ENCODE measurements at places on chromosomes 4 and X.

DNA sequence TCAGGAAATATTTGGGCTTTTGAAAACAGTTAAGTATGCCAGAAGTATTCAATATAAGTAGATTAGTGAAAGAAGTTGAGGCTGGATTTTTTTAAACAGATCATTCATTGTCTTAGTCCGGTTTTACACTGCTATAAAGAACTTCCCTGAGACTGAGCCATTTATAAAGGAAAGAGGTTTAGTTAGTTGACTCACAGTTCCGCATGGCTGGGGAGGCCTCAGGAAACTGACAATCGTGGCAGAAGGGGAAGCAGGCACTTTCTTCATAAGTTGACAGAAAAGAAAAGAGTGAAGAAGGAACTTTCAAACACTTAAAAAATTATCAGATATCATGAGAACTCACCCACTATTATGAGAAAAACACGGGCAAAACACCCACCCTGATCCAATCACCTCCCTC, 31.1 kb upstream of the CYLC1 start:
- DNase-seq: no peak

DNA sequence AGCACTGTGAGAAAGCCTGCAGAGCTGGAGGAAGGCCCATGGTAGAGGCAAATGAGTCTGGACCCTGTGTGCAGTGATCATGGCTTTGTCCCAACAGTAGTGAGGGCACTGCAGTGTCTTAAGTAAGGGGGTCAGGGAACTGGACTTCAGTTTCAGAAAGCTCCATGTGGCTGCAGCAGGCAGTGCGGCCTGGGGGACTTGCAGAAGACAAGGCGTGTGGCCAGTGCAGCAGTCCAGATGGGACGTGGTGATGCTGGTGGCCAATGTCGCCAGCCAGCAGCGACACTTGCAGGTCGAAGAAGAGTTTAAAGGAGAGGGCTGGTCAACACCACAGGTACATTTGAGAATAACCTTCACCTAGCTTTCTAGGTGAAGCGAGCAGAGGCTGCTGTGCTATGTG, 113.4 kb downstream of the ZNF827 start:
- DNase-seq: no peak

- no peak for DNase-seq
Observed at GRCh38 chr4:74118600-74119338, 19.8 kb upstream of the CXCL2 start.

DNA sequence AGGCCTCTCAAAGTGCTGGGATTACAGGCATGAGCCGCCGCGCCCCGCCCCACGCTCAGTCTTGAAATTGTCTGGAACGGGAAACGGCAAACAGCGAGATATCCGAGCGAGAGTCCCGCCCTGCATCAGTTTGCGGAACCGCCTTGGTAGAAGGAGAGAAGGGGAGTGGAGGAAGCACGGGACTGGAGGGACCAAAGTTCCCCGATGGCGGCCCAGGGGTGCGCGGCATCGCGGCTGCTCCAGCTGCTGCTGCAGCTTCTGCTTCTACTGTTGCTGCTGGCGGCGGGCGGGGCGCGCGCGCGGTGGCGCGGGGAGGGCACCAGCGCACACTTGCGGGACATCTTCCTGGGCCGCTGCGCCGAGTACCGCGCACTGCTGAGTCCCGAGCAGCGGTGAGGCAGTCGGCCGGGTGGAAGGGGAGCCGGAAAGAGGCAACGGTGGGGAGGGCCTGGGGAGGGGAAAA, at the start of gene BST1:
BST1 (plus strand) TSS at position 125 of the 463 bp plus-strand sequence; CDS start at position 205, 80 bp downstream.
- peak; percentile 43 for DNase-seq

DNA sequence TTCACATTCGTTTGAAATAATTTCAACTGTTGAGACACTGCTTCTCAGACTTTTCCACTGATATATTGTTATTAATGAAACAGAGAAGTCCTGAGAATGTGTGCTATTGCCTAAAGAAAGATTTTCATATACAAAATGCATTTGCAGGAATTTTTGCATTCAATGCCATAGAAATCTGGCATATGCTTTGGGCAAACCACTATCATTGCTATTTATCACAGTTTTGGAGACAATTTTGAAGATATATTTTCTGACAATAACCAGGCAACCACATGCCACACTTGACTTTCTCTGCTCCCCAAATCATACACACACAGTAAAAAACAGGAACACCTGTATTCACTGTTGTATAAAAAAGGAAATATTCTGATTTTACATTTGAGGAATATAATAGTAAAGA, 1303.7 kb upstream of the IGFBP7 start:
- no peak for DNase-seq

DNA sequence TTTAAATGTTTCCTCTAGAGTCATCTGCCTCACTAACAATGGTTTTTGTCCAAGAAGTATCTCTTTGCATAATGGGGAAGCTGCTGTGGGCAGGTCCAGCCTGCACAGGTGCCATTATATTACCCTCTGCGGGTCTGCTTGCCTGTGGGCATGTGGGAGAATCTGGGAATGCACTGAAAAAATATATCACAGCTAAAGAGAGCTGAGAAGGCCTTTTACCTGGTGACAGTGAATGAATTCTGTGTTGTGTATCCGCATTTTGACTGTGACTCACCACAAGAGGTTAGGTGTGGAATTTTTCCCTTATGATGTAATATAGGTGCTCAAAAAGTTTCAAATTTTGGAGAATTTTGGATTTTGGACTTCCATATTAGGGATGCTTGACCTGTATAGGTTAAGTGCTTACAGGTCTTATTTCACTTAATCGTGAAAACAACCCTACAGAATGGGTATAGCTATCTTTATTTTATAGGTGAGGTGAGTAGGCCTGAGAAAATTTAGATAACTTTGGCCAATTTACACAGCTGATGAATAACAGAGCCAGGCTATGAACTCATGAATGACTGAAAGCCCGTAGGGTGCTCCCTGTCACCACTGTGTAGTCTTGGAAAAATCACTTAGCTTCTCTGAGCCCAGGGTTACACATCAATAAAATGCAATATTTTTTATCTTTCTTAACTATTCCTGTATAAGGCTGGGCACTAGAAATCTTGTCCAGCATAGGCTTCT, 198.0 kb upstream of the EPHA5 start:
- no peak for DNase-seq

GRCh38 chr4:139942241-139942640, 211.7 kb downstream of the MAML3 start:
- no peak for DNase-seq

GRCh38 chr4:183580370-183580769, 75.5 kb downstream of the ING2 start:
- DNase-seq: no peak

DNA sequence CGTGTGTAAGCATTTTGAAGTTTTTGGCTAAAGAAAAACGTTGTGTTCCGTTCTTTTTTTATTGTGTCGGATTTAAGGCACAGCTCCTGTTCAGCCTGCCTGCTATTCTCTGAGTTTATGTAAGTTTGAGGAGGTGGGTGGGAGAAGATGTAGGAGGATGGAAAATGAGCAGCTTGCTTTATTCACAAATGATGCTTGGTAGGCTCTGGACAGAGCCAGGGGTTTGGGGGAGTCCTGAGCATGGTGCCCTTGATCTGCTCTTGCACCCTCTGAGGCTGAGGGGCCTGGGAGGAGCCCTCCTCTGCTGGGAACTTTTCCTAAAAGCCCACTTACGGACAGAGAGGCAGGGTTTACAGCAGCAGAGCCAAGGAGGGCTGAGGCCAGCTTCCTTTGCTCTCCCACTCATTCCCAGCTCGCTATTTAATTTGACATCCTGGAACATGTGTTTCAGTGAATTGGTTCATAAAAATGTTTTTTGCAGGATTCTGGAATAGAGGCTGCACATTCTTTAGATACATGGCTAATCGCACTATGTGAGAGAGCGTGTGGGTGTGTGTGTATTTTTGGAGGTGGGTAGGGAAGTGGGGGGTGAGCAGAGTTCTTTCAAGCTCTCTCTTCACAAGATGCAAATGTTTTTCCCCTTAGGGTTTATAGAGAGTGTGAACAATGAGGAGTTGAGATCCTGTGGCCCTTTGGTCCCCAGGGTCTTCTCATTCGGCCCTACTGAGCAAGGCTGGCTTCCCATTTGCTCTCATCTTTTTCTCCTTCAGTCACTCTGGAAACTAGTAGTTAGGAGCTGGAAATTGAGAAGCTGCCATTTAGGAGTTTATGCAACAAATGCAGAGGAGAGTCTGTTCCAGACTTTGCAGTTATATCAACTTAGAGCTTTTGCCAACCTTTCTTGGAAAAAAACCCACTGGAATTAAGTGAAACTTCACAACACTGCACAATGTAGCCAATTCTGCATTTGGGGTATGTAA, 32.1 kb downstream of the TMEM131L start:
- DNase-seq: no peak

- DNase-seq: no peak
Observed at GRCh38 chr4:64205376-64205775, 203.9 kb downstream of the TECRL start.

GRCh38 chrX:136658151-136658550, 10.2 kb downstream of the CD40LG start:
- DNase-seq: no peak

DNA sequence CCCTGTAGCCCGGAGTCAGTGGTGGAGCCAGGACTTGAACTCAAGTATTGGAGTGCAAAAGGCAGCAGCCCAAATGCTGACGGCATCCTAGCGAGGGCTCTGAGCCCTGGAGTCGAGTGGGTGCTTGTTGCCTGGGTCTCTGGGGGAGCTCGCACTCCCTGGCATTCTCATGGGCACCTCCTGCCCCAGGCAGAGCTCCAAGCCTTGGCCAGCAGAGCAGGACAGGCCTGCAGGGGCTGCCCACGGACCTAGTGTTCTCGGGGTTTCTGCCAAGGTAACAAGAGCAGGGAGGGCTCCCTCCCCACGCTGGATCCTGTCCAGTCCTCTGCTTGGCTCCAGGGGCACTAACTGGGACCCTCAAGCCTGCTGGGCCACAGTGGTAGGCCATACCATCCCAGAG, 17.6 kb upstream of the WFS1 start:
- DNase-seq: no peak

DNA sequence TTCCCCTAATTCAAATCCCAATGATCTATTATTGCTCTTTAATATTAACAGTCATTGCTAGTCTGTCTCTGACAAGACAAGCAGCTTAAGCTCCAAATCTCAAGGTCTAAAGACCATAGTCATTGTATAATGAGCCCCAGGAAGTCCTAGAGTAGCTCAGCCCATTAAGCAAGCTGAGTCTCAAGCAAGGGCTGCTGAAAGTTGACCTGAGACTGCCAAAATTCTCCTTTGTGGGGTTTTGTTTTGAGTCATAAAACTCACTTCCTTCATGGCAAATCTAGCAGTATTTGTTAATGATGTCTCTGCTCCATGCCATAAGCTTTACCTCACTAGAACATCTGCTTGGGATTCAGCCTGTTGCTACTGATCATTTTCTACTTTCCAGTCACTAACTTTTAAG, 313.2 kb downstream of the ANTXR2 start:
- DNase-seq: no peak

DNA sequence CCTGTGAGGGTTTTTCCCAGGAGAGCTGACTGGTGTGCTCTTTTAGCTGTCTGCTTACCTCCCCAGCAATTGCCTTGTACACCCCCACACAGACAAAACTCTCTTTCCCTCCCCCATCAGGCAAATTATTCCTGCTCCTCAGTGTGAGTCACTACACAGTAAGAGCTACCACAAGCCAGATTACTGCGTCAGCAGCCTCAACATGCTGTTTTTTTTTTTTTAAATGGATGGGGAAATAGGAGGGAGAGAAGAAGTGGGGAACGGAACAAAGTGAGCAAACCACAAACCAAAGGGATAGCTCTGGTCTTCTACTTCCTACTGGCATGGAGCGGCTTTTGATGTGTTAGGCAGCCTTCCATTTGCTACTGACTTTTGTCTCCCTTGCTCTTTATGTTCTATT, 107.5 kb upstream of the ACSL4 start:
- DNase-seq: no peak

DNA sequence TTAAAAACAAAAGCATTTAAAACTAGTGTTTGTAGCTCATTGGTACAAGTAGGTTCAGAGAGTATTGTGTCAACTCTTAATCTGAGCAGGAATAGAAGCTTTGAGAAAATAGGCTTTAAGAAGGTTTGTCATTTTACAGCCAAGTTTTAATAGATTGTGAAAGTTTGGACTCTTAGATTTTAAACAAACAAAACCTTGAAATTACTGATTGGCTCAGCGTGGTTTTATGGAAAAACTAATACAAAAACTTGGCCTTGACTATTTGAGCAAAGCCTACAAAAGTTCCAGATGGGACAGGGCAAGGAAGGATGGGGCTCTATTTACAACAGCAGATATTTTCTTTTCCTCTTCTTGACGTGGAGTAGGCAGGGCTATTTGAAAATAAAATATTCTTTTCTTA, 16.5 kb downstream of the ZFX start:
- DNase-seq: no peak

- DNase-seq: no peak
Observed at GRCh38 chr4:123986268-123986798, 589.7 kb downstream of the SPRY1 start.

GRCh38 chrX:15150586-15150985, 119.3 kb downstream of the ASB9 start:
- DNase-seq: no peak

DNA sequence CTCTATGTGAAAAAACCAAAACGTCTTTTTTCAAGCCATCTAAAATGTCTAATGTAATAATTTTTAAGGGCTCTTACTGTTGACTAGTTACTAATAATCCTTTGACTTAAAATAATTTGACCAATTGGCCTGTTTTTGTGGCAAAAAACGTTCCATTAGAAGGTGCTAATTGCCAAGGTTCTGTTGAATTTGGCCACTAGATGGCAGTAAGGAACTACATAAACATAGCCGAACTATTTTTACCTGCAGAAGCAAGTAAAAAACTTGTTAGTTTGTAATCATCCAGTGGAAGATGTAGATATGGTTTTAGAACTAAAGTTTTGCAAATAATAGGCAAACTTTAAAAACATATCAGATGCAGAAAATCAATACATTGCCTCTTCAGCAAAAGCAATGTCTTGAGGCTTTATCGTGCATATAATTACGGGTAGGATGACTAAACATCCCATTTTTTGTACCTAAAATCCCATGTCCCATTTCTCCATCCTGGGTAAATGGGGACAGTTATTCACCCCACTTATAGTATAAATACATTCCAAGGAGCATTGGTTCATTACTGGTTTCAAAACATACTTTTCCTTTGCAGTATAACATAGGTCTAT, 57.6 kb downstream of the PROM1 start:
- no peak for DNase-seq

DNA sequence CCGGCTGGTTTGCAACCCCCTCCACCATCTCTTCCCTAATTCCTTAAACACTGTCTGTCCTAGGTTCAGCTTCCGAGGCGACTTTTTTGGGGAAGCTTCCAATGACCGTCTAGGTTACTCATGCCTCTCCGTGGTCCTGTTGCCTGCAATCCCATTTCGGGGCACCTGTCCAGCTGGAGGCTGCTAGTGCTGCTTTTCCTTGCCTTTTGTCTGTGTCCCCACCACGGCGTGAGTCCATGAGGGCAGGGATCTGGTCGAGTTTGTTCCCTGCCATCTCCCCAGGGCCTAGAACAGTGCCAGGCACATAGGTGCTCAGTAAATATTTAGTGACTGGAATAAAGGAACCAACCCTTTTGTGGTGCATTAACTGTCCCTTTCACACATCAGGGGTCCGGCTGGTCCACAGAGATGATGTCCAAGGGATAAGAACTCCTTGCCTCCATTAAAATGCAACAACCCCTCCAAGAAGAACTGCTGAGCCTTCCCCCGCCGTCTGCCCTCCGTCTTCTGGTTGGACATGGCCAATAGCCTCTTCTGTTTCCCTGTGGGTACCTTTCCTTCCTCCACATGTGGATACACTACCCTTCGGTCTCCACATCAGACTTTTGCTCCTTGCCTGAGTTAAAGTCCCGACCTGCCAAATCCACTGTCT, 5.7 kb upstream of the SORCS2 start:
- no peak for DNase-seq
